ENCODE measurements at places on chromosomes 6 and 20.

DNA sequence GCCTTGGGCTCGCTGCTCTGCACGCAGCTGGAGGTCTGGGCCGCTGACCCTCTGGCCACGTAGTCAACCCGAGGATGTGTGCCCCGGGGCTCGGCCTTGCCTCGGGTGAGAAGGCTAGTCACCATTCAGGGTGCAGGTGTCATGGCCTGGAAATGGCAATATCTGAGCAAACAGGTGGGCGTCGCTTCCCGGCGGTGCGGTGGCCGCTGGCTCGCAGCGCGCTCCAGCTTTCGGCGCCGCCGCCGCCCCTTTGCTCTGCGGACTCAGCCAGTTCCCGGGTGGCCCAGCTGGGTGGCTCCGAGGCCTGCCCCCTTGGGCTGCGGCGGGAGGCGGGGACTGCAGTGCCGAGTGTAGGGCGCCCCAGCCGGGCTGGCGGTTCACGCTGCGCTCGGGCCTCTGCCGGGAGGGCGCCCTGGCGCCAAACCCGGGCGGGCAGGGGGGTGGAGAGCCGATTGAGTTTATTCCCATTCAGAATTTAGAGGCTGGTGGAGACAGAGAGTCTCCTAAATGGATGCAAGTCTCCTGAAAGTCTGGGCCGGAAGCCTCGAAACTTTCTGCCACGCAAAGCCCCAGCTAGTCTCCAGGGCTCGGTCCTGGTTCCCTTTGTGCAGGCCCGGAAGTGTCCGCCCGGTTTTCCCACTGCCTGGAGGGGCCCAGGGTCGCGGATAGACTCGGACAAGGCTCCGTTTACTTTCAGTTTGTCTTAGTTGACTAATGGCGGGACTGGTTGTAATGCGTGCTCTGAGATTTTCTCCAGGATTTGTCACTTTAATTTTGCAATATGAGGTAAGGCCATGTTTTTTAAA lies 11.3 kb upstream of the TFAP2A start:
- DNase-seq: peak; percentile 68

GRCh38 chr20:49380337-49380780 lies 102.1 kb downstream of the KCNB1 start:
- no peak for DNase-seq

GRCh38 chr20:12949429-12949980 lies 59.3 kb upstream of the SPTLC3 start:
- no peak for DNase-seq

- DNase-seq: peak; percentile 85
Measured at GRCh38 chr20:59153355-59153681, 10.3 kb upstream of the ZNF831 start.

GRCh38 chr6:40393641-40394040 lies 193.5 kb downstream of the LRFN2 start:
- DNase-seq: peak; percentile 24

GRCh38 chr6:155155787-155156447 lies 107.9 kb upstream of the CLDN20 start:
- DNase-seq: no peak

DNA sequence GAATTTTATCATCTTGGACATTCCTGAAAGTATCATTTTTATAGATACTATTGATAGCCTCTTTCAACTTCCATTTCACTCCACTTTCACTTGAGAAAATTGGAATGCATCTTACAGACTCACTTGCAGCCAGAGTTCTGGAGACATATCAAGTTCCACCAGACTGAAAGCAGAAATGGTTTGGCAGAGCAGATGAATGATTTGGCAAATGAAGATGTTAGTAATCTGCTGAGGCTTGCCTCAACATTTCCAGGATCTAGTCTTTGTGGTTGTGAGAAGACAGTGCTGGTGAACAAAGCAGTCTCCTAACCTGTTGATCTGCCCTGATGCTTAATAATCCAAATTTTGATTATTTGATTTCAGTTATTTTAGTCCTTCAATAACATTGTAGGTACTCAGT lies 202.6 kb downstream of the TRDN start:
- DNase-seq: no peak

GRCh38 chr20:9981829-9982228 lies 53.0 kb upstream of the ANKEF1 start:
- DNase-seq: no peak

DNA sequence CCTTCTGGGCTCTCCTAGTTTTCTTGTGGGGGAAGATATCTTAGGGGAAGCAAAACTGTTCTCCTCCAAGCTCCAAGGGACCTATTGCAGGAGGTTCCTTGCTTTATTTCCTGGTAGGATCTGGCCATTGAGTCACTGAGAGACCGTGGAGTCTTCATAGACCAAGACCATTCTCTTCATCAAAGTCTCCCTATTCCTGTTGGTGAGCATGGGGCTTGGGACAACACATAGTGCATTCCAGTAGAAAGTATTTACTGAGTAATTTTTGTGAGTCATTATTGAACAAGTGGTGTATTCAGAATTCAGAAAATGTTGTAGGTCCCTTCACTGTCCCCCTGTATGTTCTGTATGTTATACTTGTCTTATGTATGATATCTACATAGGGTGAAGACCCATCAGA lies 133.6 kb downstream of the CDH26 start:
- DNase-seq: no peak

DNA sequence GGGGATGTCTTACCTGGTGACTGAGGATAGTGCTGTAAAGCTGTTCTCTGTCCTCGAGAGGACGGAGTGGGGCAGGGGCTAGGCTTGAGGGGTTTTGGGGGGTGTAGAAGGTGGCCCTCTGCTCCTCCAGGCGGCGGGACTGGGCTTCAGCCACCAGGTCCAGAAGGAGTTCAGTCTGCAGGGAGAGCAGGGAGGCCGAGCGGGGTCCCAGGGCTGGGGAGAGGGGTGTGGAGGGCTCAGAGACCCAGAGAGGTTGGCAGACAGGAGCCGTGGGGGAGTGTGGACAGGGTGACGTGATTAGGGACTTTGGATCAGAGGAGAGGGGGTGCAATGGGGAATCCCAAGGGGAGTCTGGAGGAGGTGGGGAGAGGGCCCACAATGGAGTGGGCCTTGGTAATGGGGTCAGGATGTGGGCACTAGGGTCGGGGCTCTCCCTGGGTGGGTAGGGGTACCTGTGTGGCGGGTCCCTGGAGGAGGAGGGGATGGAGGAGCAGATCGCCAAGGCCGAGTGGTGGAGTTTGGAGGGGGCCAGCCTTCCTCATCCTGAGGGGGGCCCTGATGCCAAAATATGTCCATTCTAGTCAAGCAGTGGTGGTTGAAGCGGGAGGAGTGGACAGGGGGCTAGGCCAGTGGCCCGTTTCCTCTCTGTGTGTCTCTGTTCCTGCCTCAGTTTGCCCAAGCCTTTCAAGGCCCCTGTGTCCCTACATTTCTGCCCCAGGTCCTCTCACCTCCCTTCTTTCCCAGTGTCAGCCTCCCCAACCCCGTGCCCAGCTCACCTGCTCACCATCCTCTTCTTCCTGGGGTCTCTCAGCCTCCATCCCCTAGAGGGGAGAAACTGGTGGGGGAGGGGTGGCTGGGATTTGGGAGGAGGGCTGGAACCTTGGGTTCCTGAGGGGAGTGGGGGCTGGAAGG lies 491 bp downstream of the GPSM3 start:
- DNase-seq: no peak

DNA sequence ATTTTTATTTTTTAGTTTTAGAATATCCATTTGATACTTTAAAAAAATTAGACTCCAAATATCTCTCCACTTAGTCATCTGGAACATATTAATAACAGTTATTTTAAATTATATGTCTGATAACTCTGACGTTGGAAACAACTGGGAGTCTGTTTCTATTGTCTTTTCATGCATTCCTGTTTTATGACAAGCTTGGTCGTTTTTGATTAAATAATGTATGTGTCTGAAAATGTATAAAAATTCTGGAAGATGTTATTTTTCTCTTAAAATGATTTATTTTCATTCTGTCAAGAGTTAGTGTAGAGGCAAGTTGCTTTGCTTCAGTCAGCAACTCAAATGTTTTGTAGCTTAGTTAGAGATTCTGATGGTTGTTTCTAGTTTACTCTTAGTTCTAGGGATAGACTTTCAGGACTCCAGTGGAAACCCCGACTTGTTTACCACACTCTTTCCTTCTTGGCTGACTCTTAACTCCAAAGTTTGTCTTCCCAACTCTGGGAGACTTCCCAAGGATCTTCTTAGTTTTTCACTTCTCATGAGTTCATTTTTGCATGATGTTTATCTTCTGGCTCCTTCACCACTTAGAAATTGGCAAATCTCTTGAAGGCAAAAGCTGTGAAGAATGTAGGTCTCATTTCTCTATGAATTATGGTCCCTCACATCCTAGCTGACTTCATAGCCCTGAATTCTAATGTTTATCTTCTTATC lies 190.9 kb downstream of the LAMA2 start:
- DNase-seq: no peak

GRCh38 chr20:9294041-9294440 lies 220.3 kb upstream of the LAMP5 start:
- no peak for DNase-seq

GRCh38 chr6:41790045-41790444 lies 2.6 kb downstream of the TOMM6 start:
- no peak for DNase-seq

DNA sequence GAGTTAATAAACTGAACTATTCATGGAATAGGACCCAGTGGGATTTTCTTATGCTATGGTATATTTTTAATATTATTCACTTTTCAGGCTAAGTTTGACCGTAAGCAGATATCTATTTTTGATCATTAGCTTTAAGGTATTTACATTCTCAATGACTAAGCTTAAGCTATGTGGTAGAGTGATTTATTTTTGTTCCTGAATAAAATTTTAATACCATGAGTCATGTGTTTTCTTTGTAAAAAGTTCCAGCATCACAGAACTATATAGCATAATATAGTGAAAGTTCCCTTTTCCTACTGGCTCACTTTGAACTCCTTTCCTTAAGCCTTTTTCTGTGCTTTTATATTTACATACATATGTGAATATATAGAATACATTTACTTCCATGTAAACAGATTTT lies 75.8 kb downstream of the BCKDHB start:
- no peak for DNase-seq

DNA sequence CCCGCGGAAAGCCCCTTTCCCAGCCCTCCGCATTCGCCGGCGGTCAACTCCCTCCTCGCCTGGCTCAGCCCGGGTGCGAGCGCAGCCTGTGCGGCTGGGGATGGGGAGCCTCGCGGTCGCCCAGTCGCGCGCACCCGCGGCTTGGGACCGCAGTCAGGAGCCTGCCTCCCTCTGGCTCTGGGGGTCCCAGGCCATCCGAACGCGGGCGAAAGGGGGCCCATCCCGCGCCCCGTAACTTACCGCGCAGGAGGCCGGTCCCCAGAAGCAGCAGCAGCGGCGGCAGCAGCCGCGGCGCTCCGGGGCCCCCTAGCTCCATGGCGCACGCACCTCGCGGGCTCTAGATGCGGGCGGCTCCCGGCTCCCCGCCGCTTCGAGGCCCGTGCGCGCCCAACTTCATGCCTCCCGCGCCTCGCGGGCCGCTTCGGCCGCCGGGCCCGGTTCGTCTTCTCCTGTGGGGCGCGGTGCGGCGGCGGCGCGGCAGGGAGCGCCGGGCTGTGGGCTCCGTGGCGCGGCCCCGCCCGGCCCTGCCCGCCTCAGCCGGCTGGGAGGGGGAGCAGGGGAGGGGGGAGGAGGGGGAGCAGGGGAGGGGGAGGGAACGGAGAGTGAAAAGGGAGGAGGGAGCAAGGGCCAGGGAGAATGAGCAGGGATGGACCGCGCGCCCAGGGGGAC lies at the start of gene CHRNA4:
CHRNA4 (minus strand) TSS at position 500 of the 669 bp plus-strand sequence; CDS start at position 316, 184 bp downstream.
- no peak for DNase-seq

- DNase-seq: no peak
Measured at GRCh38 chr20:330233-331149, 5.1 kb downstream of the SOX12 start.

GRCh38 chr6:155154158-155154830 lies 109.5 kb upstream of the CLDN20 start:
- DNase-seq: no peak

DNA sequence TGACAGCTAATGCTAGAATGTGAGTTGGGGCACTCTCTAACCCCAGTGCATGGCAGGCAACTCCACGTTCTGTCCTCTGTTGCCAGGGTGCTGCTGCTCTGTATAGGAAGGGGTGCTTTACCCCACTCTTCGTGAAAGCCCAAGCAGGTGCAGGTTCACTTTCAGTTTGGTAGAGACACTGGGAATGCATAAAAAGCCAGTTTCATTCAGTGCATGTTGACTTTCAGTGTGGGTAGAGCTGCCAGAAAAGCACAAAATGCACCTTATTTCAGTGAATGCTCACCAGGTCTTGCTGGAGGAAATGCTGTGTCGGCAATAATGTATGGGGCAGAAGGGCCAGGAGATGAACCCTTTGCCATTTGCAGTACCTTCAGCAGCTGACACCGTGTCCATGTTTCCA lies 62.1 kb upstream of the ADGRB3 start:
- DNase-seq: no peak

- DNase-seq: no peak
Measured at GRCh38 chr6:111210194-111210728, 123.0 kb downstream of the SLC16A10 start.

- no peak for DNase-seq
Measured at GRCh38 chr6:90315354-90315950, 18.8 kb upstream of the BACH2 start.

DNA sequence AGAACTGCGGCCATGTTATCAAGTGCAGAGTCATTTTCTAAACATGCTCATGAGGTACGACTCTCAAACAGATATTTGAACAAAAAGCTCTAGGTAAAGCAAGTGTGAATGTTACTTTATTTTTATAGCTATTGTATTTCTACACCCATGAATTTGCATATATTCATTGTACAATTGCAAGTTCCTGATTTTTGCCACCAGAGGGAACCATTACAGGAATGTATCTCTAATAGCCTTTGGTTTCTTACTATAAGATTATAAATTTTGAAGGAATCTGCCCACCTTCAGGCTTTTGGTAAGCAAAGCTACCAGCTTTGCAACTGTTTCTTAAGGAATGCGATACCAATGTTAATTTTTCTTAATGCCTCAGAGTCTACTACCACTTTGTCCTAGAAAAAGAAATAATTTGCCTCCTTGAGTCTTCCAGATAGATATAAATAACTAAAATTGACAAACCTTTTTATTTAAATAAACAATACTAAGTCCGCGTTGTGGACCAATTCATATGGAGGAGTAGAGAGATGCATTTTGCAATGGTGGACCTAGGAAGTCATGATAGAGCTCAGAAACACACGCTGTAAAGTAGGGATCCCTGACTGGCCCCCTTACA lies 125.4 kb upstream of the SAMD5 start:
- no peak for DNase-seq

DNA sequence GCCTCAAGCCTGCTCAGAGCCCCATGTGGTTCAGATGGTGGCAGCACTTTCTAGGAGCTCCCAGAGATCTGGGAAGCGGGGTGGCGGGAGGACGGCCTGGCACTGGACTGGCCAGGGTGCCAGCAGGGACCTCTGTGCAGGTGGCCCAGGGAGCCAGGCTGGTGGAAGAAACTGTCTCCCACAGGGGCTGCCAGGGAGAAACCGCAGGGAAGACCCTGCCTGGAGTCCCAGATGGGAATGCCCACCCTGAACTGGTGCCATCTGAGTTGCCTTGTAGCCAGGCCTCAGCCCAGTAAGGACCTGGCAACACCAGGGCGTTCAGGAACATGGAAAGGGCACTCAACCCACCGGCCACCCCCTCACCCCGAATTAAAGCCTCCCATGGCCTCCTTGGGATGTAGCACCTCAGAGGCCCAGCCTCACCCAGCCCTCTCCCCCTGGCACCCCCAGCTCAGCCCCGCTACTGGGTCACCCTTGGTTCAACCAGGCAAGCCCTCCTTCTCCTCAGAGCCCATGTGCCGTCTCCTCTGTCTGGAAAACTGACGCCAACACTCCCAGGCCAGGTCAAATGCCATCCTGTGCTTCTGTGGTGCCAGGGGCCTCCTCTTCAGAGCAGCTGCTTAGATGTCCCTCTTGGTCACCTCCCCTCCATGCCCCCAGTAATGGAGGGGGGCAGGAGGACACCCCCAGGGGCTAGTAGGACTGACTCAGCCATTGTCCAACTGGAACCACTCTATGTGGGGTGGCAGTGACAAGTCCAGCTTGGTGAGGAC lies 5.9 kb upstream of the C20orf144 start:
- DNase-seq: no peak

GRCh38 chr6:139448051-139448649 lies 73.7 kb upstream of the CITED2 start:
- no peak for DNase-seq
